ENCODE measurements at places on chromosomes 2 and 18. TPM values are rescaled to one million over a fixed set of nuclear protein-coding genes. Genes with fewer than 3 reads are reported as not detected.
A peak's percentile ranks its signal among the peaks of the same experiment; 100 is the strongest.

DNA sequence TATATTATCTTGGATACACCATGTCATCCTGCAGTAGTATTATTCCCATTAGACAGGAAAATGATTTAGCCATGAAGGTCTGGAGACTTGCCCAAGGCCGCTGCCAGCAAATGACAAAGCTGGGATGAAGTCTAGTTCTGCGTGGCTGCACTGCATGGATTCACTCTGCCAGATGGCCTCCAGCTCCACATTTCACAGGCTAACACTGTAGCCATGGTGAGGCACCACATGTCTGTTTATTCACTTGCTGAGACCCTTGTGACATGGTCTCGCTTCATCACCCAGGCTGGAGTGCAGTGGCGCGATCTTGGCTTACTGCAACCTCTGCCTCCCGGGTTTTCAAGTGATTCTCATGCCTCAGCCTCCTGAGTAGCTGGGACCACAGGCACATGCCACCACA, 31.5 kb upstream of the SCG2 start:
- no peak for DNase-seq

DNA sequence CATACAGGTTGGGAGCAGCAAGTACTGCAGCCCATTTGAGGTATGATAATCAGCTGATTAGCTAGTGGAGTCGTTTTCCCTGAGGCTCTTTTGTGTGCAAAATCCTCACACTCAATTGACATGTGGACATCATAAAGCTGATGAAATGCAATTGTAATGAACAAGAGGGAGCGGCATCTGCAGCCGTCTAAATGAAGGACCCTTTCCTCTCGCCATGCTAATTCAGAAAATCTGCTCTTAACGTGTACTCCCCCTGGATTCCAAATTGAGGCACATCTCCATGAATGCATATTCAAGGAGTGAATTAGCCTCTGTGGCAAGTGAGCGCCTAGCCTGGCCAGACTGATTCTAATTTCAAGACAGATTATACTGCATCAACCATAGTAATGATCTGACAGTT, 260.9 kb upstream of the ATP5MC3 start:
- no peak for DNase-seq

- no peak for DNase-seq
These were observed 154.6 kb downstream of the MTX2 start for GRCh38 chr2:176423819-176424218.

GRCh38 chr18:80133124-80133523, 24.1 kb downstream of the ADNP2 start:
- DNase-seq = no peak

DNA sequence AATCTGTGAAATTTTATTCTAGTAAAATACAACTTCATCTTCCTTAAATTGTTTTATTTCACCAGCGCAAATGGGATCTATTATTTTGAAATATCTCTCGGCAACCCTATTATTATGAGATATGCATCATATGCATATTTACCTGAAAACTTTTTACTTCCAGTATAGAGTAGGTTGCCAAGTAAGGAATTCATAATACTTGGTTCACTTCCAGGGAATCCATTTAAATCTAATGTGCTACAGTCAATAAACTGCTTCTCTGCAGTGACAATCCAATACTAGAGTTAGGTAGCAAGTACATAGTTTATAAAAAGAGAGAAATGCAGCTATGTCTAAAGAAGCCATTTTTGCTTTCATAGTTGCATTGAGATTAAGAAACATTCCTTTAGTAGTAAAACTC, 88.8 kb upstream of the FAM117B start:
- no peak for DNase-seq

DNA sequence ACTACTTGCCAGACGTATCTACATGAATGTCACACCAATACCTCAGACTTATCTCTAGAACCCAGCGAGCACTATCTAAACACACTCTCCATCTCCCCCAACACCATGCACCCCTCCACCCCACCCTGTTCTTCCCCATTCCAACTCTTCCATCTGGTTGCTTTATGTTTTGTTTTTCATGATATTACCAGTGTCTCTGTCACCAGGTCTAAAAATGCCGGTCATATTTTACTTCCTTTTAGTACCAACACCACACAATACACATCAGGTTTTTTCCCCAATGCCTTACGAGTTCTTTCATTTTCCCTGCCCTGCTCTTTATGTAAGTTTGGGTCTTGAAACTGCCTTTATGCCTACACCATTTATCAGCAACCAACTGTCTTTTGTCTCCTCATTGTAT, 10.2 kb upstream of the ITGA4 start:
- DNase-seq = no peak

DNA sequence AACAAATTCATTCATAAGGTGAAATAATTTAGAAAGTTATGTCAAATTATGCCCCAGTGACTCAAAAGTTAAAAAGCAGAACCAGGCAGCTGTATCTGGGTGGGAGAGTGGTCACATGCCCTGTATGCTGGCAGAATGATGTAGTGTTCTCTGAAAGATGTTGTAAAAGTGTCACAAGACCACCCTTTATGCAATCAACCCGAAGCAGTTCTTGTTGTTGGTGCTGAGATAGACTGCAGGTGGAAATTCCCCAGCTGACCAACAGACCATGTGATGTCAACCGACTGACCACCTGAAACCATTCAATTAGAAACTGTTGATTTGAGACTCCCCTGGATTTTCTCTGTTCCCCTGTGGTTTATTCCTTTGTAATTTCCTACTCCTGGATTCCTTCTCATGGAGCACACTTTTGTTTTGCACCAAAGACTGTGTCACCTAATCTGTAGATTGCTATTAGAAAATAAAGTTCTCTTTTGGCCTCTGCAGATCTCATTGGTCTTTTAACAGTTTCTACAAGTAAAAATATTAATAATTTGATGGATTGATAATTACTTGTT, 1341.3 kb upstream of the LRRTM1 start:
- DNase-seq = no peak

DNA sequence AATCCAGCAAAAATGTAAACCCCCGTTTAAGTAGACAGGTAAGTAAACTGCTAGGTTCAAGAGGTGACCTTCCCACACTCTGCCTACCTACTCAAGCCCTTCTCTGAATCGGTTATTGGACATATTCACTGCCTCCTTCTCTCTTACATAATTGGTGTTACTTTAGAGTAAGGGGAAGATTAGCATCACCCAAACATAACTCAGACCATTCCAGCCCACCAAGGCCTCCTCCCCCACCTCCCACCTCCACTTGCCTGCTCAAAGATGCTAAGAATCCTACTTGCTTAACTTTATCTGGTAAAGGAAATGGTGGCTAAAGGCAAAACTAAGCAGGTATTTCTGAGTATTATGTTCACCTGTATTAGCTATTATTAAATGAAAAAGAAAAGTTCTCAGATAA, 55.0 kb upstream of the DTNA start:
- DNase-seq = no peak

DNA sequence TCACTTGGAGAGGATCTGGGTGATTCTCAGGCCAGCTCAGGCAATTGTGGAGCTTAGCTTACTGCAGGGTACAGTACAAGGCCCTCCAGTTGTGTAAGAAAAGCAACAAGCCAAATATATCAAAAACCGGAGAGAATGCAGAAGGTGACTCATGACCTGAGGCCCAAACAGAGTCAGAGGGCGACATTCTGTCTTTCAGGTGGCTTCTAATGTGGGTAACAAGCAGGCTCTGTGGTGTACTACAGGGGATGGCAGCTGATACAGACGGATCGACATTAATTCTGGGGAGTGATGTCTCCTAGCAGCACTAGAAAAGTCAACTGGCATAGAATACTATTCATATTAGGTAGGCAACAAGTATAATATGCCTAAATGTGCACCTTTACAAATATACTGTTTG, 219.5 kb upstream of the SOX11 start:
- peak; percentile 7 for DNase-seq

GRCh38 chr2:75007061-75007460, 48.6 kb downstream of the POLE4 start:
- no peak for DNase-seq

- no peak for DNase-seq
These were observed 82.9 kb downstream of the TNS1 start for GRCh38 chr2:217919781-217920351.

DNA sequence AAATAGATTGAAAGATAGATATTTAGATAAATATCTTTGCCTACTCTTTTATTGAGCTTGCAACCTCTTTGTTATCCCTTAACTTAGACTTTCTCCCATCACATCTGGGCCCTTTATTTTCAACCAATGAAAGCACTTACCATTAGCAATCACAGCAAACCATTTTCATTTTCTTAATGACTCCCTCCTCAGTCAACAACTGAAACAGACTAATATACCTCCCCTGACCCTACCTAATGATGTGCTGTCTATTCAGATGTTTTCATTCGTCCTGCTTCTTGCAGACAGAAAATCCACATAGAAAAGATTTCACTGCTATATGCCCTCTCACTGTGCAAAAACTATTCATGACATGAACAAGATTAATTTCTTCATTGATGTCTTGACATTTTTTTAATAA, 154.4 kb downstream of the VWC2L start:
- no peak for DNase-seq

GRCh38 chr2:136637402-136637801, 127.9 kb upstream of the THSD7B start:
- DNase-seq = no peak

- no peak for DNase-seq
These were observed 99.4 kb upstream of the PID1 start for GRCh38 chr2:229370509-229370908.

GRCh38 chr2:110674620-110675555, 3.0 kb downstream of the BUB1 start:
- DNase-seq = no peak

DNA sequence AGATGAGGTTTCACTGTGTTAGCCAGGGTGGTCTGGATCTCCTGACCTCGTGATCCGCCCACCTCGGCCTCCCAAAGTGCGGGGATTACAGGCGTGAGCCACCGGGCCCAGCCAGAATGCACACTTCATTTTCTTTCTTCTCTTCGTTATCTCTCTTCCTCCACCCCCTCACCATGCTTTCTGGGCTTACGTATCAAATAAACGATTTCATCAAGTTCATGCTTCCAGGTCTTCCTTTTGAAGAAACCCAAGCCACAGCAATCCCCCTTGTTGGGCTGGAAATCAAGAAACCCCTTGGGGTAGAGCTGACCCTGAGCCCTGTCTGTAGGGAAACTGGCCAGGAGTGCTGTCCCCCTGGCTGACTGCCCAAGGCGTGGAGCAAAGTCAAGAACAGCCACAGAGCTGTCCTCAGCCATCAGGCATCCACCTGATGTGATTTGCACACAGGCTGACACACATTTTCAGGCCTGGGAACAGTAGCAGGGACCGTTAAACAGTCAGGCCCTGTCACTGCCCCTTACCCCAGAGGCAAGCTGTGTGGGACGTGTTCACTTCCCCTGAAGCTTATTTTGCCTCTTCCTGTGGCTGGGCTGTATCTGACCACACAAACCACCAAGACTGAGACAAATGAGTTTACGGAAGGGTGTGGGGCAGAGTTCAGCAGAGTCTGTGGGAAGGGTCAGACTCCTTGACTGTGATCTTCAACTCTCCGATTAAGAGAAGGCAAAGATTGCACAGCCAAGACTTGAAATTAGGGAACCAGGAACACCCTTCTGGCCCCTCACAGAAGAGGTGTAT, 15.1 kb upstream of the NMUR1 start:
- no peak for DNase-seq

DNA sequence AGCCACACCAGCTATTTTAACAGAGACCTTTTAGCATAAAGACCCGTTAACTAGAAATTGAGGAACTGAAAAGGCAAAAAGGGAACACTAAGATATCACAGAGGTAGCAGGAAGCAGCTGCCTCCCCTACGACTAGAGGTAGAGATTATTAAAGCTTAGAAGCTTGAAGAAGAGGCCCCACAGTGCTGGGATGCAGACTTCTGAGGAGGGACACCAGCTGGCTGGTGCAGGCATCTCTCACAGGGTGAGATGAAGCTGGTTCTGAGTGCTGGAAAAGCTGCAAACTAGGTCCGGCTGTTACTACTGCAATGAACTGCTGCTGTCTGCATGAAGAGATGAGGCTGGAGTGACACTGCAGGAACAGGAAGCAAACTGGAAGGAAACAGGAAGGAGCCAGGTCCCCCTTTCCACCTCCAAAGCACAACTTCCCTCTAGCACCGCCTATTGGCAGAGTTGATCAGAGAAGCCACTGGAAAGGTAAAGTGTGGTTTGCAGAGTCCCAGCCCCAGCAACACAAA, 61.2 kb upstream of the MRPS9 start:
- no peak for DNase-seq

DNA sequence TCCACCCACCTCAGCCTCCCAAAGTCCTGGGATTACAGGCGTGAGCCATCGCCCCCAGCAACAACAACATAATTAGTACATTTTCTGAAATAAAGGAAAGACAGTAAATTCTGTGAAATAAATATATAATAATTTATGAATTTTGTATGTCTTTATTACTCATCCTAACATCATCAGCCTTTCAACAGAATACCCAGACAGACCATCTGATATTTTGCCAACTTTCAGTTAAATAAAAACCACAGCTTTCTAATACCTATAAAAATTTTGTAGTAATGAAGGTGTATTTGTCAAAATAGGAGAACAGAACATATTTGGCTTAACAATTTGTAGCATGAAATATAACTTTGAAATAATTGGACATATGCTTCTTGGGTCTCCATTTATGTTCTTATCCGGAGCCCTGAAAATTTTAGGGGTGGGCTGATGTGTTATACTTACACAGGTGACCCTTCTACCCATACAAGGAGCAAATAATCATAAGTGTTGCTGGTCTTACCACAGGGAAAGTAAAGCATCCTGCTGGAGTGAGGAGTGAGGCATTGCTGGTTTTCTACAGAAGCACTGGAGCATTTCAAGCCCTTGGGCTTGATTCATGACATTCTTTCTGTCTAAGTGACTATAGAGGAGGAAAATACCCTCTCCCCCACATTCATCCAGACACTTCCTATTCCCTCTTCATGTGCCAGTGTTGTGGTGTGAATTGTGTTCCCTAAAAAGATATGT, 99.3 kb downstream of the SPOPL start:
- no peak for DNase-seq

DNA sequence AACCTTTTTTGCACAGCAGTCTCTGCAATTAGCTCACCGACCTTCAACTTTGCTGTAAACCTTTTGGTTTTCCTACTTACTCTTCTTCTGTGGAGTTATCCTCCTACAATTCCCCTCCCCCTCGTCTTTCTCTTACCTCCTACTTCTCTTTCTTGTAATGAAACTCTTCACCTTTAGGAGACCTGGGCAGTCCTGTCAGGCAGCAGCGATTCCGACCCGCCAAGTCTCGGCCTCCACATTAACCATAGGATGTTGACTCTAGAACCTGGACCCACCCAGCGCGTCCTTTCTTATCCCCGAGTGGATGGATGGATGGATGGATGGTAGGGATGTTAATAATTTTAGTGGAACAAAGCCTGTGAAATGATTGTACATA, 8.3 kb downstream of the TBR1 start:
- no peak for DNase-seq

GRCh38 chr2:44906972-44907371, 34.5 kb upstream of the SIX3 start:
- DNase-seq = no peak

- no peak for DNase-seq
These were observed 91.8 kb downstream of the PLB1 start for GRCh38 chr2:28587526-28588291.

- peak; percentile 88 for DNase-seq
These were observed at the start of gene CNRIP1 for GRCh38 chr2:68319398-68320117. Gene CNRIP1, minus strand, starts transcription at chr2:68319949. Its CDS starts 549 bp downstream, at chr2:68319400.

GRCh38 chr2:240149943-240150784, 9.7 kb upstream of the OTOS start:
- no peak for DNase-seq

GRCh38 chr2:232884001-232884421, 13.9 kb downstream of the SNORC start:
- no peak for DNase-seq

Gene GALNT5
- 5.3 TPM for total RNA-seq

Gene STAMBP
- total RNA-seq = 34.6 TPM

Gene MBP
- 18.6 TPM for total RNA-seq

Gene CCDC138
- total RNA-seq = 6.0 TPM

Gene RIT2
- not detected for total RNA-seq

Gene CROCC2
- total RNA-seq = not detected

Gene POTEC
- not detected for total RNA-seq

Gene DTNA
- 6.2 TPM for total RNA-seq
